ENCODE measurements at places on chromosomes 1 and 21.

DNA sequence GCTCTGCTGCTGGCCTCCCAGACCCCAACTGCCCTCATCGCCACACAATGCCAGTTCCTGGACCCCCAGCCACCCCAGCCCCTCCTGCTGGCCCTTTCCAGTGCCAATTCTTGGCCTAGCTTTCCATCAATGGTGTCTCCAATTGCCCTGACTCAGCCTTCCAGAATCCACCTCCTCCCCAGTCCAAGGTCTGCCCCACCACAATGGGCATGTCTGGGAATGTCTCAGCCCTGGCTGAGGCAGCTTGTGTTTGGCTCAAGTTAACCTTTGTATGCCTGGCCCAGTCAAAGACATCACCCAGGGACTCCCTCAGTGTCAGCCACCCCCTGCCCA lies 16.4 kb downstream of the ALDH4A1 start:
- ATAC-seq = peak; percentile 64

DNA sequence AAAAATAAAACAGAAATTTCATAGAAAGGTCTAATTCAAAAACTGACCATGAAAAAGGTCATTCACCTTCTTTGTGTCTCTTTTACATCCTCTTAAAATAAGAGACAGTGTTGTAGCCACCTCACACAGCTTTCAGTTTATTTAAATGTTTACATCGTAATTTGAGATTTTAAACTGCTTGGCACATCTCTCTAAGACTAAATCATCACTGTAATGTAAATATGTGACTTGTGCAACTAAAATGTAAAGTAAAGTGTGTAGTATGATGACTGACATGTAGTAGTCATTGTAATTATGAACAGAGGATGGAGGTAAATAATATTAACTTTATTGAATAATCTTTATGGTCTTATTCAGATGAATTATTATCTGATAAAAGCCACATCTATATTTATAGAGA lies 283.9 kb downstream of the KCNT2 start:
- no peak for ATAC-seq

DNA sequence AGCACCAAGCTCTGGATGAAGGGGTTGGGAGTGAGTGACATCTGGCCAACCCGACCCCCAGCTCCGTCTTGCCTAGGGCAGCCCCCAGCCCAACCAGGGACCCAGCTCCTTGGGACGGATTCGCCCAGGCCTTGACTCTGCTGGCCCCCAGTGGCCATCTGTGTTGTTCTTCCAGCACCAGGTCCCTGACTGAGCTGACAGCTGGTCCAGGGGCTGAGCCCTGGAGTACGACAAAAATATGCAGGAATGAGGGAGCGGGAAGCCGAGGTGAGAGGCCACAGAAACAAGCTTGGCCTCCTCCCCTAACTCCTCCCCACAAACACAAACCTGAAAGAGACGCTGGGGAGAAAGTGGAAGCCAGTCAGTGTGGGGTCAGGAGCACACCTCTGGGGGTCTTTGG lies 55.0 kb upstream of the PAX7 start:
- peak; percentile 79 for ATAC-seq

GRCh38 chr1:214386747-214387146 lies 105.8 kb downstream of the SMYD2 start:
- ATAC-seq = peak; percentile 94

- ATAC-seq = no peak
Observed at GRCh38 chr1:18957532-18958300, 1.2 kb upstream of the IFFO2 start.

DNA sequence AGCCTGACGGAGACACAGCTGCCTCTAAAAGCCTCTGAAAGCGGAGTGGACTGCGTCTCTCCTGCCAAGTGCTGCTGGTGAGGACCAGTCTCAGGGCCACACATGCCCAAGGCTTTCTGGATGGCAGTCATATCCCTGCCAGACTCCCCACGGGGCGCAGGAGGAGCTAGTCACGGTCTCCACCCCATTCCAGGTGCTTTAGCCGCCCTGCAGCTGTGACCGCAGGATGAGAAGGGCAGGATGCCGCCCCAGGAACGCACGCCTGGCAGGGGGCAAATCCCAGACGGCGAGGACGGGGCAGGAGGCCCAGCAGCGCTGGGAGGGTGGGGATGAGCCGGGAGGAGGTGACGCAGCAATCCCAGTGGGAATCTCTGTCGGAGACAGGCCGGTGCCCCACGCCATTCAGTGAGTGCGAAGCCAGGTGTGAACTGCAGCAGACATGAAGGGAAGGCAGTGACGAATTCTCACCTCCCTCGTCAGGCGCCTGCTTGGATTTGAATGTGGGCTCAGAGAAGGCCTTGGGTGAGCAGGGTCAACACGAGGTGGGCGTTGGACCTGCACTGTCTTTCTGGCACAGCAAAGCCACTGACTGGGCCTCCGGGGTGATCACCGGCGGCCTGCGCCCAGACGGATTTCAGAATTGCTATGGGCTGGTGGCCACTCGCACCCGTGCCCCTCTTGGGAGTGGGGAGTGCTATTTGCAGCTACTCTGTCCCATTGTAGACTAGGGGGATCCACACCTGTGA lies 38.5 kb upstream of the SLC19A1 start:
- no peak for ATAC-seq

- no peak for ATAC-seq
Observed at GRCh38 chr1:204087181-204087892, 14.4 kb downstream of the SOX13 start.

- no peak for ATAC-seq
Observed at GRCh38 chr1:57623791-57624538, 200.1 kb upstream of the DAB1 start.

DNA sequence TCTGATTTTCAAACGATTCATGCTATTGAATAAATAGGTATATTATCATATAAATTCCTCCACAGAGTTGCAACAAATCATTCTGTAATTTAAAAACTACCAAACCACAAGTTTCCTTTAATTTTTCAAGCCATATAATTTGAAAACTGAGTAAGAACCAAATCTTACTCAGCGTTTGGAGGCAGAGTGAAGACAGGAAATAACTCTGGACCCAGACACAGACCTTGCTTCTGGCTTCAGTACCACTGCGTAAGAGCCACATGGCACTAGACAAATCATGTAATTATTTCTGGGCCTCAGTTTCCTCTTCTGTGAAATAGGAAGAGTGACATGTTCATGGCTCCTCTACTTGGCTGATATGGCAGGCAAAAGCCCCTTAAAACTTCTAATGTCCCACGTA lies 82.4 kb downstream of the SMYD2 start:
- peak; percentile 75 for ATAC-seq

GRCh38 chr1:80639777-80640533 lies 1160.8 kb upstream of the ADGRL2 start:
- no peak for ATAC-seq

DNA sequence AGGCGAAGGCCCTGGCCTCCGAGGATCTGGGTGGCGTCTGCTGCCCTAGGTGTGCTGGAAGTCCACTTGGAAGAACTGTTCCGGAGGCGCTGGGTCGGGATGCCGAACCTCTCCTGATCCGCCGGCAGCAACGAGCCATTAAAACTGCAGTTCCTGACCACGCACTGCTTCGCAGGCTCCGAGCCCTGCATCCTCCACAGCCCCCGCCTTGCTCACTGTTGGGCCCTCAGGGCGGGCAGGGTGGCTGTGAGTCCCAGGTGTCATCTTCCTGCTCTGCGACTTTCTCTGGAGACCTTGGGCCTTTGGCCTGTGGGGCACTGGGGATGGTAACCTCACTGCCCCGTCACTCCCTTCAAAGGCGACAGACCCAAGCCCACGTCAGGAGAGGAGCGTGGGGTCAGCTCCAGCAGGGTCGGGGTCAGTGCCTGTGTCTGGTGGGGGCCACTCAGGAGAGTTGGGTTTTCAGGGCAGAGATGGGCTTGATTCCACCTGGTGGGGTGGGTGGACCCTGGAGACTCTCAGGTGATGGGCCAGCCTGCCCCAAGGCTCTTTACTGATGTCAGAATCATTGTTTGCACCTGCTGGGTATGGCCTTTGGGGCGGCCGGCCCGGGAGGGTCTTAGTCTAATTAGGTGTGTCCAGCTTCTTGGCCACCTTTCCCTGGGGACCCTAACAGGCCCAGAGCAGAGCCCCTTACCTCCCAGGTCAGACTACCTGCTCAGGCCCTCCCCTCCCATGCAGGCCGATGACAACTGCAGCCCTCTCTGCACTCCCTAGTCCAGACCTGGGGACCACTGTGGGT lies 3.1 kb downstream of the PRXL2B start:
- ATAC-seq = no peak

- no peak for ATAC-seq
Observed at GRCh38 chr1:67682659-67683197, 2.3 kb upstream of the GADD45A start.

DNA sequence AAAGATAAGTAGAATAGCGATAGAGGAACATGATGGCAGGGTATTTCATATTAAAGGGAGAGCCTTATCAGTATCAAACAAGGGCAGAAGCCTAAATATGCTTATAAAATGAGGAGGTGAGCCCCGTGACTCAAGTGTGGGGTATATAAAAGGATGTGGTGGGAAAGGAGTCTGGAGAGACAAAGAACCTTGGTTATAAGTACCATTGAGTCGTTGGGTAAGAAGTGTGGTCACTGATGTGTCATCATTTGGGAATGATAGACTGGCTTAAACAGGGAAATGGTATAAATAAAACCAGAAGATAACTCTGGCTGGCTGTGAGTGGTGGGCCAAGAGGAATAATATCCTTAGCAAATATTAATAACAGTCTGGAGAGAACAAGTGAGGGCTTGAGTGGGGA lies 10.9 kb upstream of the CD5L start:
- no peak for ATAC-seq

DNA sequence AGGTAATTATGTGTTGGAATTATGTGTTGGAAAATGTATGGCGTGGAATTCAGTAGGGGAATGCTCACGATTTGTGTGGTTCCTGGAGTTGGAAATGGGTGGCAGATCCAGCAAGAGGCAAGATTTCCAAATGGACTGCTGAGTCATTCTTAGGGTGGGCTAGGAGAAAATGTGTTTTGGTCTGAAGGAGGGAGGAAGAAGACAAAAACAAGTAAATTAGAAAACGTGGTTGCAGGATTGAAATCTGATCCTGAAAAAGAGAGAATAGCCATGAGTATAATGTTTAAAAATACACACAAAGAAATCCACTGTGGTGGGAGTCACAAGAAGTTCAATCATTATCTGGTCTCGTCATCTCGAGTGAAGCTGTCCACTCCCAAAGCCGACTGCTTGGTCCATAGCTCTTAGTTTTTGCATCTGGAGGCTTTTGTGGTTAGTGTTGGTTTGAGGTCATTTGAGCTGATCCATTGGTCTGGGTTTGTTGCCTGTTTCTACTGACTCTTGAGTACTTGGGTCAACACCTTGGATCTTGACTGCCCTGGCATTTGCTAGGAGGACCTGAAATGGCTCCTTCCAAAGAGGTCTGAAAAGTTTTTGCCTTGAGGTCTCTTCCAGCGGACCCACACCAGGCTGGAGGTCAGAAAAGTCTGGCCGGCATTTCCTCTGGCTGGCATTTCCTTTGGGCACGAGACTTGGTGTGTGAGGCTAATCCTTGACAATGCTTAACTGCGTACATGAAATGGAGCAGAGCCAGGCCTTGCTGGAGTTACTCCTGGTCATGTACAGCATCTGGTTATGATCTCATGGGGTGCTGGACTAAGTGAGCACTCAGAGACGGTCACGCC lies 9.2 kb downstream of the MX2 start:
- ATAC-seq = no peak

- peak; percentile 95 for ATAC-seq
Observed at GRCh38 chr1:37434292-37435225, 39.8 kb upstream of the ZC3H12A start.

- ATAC-seq = no peak
Observed at GRCh38 chr1:176733661-176734060, 270.7 kb downstream of the PAPPA2 start.

DNA sequence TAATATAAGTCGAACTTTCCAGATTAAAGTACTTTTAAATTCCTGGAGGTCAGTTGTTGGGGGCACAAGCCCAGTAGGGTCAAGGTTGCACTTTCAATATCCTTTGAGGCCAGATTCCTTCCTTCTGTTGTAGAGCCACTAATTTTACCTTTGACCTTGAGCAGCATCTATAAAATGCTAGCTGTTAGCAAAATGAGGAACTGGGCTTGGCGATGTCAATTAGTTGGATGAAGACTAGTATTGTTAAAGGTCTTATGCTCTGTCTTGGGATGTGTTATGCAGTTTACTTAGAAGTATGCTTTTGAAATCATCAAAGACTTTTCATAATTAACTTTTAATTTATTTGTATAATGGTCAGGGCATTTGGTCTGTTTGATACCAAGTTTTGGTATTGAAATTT lies 425.9 kb upstream of the PROX1 start:
- no peak for ATAC-seq

DNA sequence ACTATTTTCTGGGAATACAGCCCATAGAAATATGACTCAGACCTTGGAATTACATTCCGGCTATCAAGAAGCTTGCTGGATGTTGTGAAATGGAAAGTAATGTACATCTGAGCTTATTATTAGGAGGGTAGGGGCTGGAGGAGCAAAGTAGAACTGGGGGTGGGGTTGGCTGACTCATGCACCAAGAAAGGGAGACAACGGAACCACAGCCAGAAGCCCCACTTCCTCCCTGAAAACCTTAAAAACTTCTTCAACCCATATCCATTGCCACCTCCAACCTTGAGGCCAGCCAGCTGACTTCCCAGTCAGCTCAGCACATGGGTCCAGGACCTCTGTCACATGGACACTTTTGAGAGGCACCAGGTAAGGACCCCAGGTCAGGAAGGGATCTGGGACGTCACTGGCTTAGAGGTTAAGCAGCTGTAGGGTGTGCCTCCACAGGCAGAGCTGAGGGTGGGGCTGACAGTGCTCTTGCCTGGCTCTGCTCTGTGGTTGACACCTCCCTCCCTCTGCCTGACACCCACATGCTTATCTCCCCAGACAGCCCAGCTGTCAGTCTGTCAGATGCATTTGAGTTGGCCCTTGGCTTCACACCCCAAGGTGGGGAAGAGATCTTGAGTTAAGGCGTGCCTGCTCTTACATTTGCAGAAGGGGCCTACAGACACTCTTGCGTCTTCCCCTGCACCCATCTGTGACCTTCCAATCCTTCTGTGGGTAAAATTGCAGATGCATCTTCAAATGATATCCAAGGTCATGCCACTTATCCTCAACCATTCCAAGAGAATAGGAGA lies 5.7 kb upstream of the ZNF683 start:
- peak; percentile 90 for ATAC-seq

DNA sequence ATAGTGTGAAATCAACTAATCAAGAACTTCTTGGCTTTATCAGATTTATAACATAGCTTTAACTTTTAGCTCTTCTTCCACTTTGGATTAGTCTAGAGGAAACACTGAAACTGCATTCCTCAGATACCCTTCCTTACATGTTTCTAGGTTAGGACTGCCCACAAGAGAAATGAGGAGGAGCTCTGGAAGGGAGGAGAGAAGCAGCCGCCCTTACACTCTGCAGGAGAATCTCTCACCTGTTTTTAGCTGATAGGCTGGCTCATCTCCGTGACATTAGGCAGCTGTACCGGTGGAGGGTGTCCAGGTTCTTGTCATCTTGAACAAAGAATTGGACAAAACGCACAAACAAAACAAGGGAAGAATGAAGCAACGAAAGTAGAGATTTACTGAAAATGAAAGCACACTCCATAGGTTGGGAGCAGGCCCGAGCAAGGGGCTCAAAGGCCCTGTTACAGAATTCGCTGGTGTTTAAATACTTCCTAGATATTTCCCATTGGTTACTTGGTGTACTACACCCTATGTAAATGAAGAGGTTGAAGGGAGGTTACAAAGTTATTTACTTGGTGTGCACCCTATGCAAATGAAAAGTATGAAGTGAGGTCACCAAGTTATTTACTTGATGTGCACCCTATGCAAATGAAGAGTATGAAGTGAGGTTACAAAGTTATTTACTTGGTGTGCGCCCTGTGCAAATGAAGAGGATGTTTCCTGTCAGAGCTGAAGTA lies 524.9 kb upstream of the CHRM3 start:
- ATAC-seq = peak; percentile 41
